Globus pallidus (tissue), 1 donor: ENCODE measurements at places on chromosomes 1 and 21.

GRCh38 chr1:84143796-84144565 lies at the start of gene PRKACB:
TSS of gene PRKACB (plus strand) at chr1:84144271. CDS start at chr1:84144362, 91 bp downstream.
- no peak for DNase-seq

DNA sequence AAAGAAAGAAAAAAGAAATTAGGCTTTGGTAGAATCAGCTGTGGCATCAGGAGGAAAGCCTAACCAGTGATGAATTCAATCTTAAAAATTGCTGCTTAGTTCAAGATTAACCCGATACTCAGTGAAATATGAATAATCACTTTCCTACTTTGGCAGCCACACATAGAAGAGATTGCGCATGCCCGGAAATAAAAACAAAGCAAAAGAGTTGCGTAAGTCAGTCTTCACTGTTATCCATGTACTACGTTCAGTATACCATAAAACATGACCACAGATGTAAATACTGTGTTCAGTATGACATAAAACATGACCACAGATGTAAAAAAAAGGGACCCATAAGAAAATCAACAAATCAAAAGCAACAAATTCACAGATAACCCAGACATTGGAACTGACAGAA lies 19.2 kb downstream of the CD1D start:
- no peak for DNase-seq

- peak; percentile 17 for DNase-seq
Observed at GRCh38 chr1:44239961-44240371, 26.7 kb downstream of the DMAP1 start.

- no peak for DNase-seq
Observed at GRCh38 chr21:38330666-38331065, 73.9 kb downstream of the KCNJ15 start.

DNA sequence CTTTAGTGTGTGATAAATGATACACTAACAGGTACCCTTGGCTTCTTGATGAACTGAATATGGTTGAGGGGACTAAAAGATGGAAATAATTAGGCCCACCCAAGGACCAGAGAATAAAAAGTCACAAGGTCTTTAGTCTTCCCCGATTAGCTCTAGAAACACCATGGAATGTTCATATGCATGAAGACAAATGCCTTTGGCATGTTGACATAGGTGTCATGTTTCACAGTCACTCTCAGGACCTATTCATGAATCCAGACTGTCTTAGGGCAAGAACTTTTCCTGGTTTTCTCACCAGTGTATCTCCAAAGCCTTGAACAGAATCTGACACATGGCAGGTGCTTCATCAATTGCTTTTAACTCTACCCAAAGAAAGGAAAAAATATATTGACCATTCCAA lies 412.8 kb downstream of the AJAP1 start:
- no peak for DNase-seq

DNA sequence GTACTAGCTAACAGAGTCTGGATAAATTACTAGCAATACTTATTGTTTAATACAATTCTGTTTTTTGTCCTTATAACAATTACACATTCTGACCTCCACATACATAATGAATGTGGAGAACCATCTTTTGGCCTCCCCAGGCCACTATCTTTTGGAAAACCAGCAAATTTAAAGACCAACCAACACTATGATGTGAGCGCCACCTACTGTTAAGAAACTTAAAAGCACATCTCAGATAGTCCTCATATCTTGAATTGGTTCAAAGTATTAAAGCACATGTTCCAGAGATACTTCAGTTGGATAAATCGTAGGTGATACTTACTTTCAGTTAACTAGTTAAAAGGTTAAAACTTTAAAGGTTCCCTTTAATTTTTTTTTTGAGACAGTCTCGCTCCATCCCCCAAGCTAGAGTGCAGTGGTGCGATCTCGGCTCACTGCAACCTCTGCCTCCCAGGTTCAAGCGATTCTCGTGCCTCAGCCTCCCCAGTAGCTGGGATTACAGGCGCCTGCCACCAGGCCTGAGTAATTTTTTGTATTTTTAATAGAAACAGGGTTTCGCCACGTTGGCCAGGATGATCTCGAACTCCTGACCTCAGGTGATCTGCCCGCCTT lies 29.3 kb upstream of the USP1 start:
- peak; percentile 48 for DNase-seq

GRCh38 chr21:45114072-45114471 lies 39.7 kb downstream of the ADARB1 start:
- DNase-seq: no peak

DNA sequence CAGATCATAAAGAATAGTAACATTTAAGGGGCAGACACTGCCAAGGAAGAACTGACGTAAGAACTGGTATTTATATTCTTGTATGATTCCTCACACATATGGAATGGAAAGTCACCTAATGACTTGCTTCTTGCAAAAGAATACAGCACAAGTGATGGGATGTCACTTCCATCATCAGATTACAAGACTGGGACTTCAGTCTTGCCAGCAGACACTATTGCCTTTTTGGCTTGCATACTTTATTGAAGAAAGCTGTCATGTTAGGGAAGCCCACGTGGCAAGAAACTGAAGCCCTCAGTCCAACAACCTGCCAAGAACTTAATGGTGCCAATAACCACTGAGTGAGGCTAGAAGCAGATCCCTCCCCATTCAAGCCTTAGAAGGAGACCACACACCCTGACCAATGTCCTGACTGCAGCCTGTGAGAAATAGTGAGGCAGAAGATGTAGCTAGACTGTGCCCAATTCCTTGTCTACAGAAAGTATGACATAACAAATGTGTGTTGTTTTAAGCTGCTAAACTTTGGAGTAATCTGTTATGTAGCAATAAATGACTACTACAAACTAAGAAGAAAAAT lies 12.0 kb downstream of the EGLN1 start:
- no peak for DNase-seq

GRCh38 chr1:166338105-166338504 lies 171.3 kb upstream of the FAM78B start:
- DNase-seq: no peak

DNA sequence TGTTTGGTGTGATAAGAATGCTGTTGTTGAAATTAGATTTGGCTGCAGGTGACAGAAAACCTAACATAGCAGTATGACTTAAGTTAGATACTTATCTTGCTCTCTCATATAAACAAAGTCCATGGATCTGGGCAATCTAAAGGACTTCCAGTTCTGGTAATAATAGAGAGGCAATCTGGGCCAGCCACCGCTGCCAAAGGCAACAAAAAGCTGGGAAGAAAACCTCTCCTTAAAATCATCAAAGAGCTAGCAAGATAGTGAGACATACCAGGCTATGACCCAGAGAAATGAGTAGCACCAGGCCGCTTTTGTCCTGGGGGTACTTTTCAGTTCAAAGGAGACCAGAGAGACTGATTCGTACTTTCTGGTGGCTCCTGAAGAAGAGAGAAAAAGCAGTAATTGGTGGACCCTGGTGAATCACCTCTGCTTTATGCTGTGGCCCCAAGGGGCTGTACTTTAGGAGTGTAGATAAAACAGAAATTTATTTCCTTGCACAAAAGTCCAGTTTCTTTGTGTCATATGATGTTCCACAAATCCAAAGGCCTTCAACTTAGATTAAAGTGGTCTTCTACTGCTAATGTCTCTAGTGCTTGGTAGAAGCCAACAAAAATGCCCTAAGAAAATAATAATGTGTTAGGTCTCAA lies 125.4 kb downstream of the TBX19 start:
- no peak for DNase-seq

DNA sequence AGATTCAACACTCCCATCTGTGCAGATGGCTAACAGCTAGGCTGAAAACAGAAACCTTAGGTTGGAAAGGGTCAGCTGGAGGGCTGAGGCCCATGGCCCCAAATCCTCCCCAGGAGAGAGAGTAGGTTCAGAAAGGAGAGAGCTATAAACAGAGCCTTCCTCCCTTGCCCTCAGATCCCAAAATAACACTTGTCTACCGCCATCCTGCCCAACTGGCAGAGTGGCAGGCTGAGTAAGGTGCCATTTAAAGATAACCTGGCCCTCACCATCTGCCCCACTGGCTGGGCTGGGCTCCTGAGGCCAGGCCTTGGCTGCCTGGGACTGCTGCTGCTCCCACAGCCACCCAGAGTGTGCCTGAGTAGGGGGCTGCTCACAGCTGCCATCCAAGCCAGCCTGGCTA lies 4.3 kb upstream of the SHISA4 start:
- no peak for DNase-seq

- no peak for DNase-seq
Observed at GRCh38 chr1:48251821-48252220, 29.3 kb downstream of the SLC5A9 start.
